ENCODE measurements at places on chromosomes 12 and 14.
A peak's percentile ranks its signal among the peaks of the same experiment; 100 is the strongest.

DNA sequence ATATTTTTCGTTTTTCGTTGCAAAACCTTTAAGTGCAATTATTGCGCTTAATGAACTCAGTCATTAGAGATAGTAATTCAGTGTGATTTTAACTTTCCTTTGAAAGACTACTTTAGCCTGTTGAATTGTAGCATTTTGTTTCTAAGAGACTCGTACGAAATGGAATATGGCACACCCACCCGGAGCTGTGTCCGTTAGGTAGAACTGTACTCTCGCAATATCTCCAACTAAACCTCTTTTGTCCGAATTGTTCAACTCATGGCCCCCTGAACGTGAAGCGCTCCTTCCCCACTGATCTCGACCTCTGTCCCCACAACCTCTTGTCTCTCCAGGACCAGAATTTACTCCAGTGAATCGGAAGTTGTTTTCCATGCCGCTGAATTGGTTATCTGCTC is 800 bp downstream of the PCNX4 start:
- DNase-seq, result peak; percentile 24

DNA sequence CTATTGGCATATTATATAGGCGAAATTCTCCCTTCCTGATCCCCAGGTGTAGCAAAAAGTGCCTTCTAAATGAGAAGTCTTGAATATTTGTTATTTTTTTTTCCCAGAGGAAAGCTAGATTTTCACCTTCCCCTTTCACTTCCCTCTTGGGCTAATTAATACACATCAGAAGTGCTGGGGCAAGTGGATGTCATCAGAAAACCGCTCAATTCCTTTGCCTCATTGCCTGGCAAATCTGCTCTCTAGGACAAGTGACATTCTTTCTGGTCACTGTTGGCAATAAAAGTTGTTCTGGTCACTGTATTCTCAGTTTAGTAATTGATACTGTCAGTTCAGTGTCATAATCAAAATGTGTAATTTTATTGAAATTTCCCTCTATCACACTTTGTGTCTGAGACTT is 174.5 kb downstream of the ETNK1 start:
- DNase-seq, result no peak

- DNase-seq, result no peak
These were observed 116.1 kb downstream of the PLEKHA5 start for GRCh38 chr12:19245666-19246065.

DNA sequence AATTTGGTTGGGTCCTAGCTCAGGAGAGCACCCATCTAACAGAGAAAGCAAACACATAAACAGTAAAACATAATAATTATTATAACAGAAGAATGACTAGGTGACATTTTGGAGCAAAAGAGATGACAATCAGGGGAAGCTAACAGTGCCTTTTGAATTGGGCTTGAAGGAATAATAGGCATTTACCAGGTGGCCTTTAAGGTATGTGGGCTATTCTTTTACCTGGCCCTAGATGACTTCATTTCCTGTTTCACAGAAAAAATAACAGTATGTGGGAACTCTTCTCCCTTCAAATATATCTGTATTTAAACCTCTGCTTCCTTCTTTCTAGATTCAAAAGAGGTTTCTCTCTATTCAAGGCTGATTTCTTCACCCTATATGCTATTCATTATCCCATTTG is 3.8 kb downstream of the IRAK4 start:
- DNase-seq, result no peak

- no peak for DNase-seq
These were observed 73.7 kb upstream of the RAP1B start for GRCh38 chr12:68536885-68537485.

Data from activated CD4-positive, alpha-beta T cell treated with anti-CD3 and anti-CD28 coated beads, Interleukin-2, amount 50 U/mL, for 16 hours (primary cell).